ENCODE measurements at places on chromosomes 1 and 21.

GRCh38 chr1:41875487-41875886 lies 43.2 kb downstream of the HIVEP3 start:
- DNase-seq = no peak

DNA sequence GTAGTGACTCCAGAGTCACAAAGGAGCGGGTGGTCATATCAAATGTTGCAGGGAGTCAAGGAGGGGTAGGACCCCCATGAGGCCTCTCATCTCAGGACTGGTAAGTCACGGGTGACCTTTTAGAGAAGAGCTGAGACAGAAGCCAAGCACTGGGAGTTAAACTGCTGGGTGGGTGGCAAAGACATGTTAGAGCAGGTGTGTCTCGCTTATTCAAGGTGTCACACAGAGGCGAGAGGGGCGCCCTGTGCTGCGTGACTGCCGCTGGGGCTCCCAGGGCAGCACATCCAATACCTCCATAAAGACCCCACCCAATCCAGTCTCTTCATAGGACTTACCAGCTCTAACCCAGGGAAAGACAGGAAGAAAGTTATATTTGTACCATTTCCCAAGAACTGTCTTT lies 15.2 kb downstream of the CASQ2 start:
- DNase-seq = no peak

GRCh38 chr1:85091671-85092280 lies 43.5 kb upstream of the MCOLN3 start:
- no peak for DNase-seq

DNA sequence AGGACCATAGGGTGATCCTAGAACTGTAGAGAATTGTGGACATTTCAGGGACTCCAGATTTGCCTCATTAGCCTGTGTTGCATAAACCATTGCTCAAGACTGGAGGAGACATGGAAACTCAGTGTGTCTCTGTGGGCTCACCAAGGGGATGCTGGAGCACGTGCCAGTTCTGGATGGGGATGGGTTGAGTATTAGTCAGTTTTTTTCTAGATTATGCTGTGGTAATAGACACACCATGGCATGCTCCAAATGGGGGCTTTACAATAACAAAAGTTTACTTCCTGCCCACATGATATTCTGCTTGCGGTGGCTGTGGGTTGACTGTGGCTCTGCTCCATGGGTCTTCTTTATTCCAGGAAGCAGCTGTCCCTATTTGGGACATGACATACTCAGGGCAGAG lies 125.4 kb downstream of the FOXD2 start:
- no peak for DNase-seq

GRCh38 chr1:1920608-1921458 lies 1.8 kb upstream of the TMEM52 start:
- no peak for DNase-seq

DNA sequence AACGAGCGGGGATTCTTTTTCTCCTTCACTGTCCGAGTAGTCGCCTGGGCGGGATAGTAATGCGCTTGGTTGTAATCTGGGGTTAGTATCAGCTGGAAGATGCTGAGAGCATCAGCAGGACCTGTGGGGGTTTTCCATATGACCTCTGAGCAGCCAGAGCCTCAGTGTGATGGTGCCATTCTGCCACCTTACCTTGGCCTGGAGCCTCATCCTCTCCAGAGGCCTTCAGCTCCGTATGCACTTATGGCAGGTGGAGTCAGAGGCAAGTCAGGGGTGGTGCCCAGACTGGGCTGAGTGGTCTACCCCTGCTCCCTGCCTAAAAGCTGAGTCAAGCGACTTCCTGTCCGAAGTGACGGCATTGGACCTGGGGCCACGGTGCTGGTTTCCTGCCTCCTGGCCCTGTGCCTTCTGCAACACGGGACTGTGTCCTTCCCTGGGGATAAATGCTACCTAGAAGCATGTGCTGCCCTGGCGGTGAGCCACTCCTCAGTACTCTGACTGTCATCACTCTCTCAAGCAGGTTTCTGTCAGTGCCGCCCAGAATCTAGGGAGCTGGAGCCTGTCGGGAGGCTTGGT lies 24.7 kb downstream of the TENT5C start:
- DNase-seq = peak; percentile 15

- no peak for DNase-seq
Measured at GRCh38 chr1:98887507-98887906, 117.2 kb downstream of the PLPPR5 start.

DNA sequence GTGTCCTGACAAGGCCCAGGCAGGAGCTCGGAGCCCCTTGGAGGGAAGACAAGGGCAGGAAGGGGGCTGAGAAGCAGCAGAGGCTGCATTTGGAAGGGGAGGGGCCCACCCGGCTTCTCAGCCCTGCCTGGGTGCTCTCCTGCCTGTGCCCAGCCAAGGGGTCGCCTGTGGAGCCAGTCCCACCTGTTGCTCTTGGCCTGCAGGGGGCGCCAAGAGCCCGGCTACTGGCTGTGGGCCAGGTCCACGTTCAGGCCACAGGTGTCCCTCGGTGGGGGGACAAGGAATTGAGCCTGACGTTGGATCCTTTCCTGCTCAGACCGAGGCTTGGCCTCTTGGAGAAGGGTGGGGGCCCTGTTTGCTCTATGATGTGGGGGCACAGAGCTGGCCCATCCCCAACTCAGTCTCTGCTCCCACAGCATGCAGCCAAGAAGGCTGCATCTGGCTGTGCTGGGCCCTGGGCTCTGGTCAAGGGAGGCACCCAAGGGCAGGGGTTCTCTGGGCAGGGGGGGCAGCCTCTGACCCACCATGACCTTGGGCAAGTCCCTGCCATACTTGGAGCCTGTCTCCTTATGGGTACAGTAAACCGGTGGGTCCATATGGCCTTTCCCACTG lies 10.9 kb downstream of the WNT4 start:
- DNase-seq = peak; percentile 58

GRCh38 chr1:160244209-160244608 lies 18.1 kb downstream of the DCAF8 start:
- DNase-seq = no peak

- DNase-seq = no peak
Measured at GRCh38 chr1:112319371-112320040, 76.5 kb upstream of the CTTNBP2NL start.

- DNase-seq = no peak
Measured at GRCh38 chr1:33299461-33300155, 21.3 kb downstream of the A3GALT2 start.

DNA sequence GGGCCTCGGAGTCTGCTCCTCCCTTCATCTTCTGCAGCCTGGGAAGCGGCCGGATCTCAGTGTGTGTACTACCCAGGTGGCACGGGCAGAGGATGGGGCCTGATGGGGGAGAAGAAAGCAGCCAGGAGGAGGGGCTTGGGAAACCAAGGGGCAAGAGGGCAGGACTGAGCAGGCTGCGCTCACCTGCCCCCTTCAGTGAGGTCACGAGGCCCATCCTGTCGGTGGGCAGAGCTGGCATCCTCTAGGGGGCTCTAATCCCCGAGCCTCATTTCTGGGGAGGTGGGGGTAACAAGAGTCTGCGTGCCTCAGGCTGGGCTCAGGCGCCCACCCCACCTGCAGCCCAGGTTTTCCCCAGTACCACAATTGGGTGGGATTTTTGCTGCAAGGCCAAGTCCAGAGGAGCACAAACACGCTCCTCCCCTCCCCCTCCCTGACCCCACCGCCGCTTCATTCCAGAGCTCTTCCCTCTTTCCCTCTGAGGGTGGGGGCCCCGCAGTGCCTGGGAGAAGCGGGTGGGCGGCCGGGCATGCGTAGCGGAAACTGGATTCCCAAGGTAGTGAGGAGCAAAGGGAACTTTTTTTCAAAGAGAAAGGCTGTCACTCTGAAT lies 1.8 kb upstream of the WNT3A start:
- DNase-seq = no peak

- DNase-seq = no peak
Measured at GRCh38 chr21:37101384-37101783, 28.3 kb downstream of the TTC3 start.

DNA sequence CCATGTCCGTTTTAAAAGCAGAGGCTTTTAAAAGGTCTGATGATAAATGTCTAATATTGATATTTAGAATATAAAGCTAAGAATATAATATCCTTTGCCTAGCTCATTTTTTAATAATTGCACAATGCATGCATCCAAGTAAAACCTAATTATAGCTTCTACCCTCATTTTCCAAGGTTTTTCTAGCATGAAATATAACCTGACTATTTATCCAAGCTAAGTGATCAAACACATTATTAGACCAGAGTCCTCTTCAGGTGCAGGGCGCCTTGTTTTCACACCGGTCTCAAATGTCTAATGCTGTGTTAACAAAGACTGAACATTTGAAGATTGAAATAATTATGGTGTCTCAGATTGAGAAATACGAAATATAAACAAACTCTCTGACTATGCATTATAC lies 648.9 kb upstream of the CXADR start:
- DNase-seq = no peak

DNA sequence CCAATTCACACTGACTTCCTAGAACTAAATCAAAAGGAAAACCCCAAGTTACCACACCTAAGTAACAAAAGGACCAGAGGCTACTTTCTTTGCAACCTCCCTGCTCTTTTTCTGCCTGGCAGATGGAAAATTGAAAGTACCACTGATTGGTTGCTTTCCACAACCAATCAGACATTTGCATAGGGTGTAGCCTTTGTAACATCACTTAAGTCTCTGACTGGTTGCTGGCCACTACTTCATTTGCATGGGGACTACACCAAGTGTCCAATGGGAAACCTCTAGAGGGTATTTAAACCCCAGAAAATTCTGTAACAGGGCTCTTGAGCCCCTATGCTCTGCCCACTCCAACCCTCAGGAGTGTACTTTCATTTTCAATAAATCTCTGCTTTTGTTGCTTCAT lies 365.0 kb downstream of the LTN1 start:
- no peak for DNase-seq

- no peak for DNase-seq
Measured at GRCh38 chr21:35920436-35920835, 139.9 kb downstream of the SETD4 start.

GRCh38 chr21:44875316-44875700 lies 1.8 kb upstream of the PTTG1IP start:
- peak; percentile 51 for DNase-seq

DNA sequence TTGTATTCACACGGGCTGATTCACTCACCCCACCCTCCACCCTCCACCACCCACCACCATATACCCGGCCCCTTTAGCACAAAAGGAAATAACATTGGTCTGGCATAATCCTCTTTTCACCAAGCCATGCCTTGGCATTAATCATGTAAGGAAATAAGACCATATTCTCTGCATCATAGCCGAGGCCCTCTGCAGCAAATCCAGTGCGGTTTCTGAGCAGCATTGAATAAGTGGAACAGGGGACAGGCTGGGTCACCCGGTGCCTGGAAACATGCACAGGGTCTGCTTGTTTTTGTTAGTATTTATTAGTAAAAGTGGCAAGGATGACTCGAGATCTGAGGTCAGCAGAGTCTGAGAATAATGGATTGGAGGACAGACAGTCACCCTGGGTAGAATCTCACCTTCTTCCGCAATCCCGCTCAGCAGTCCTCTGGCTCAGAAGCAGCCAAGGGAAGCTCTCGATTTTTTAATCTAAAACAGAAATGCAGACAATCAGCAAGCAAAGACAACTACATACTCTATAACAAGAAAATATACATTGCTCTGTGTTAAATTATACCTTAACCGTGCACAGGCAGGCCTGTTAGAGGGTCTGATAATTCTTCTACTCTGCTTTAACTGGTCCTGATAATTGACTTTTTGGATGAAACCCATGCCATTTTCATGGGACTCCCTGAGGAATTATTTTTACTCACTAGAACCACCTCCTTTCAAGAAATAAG lies 52.4 kb upstream of the CDC42BPA start:
- no peak for DNase-seq

DNA sequence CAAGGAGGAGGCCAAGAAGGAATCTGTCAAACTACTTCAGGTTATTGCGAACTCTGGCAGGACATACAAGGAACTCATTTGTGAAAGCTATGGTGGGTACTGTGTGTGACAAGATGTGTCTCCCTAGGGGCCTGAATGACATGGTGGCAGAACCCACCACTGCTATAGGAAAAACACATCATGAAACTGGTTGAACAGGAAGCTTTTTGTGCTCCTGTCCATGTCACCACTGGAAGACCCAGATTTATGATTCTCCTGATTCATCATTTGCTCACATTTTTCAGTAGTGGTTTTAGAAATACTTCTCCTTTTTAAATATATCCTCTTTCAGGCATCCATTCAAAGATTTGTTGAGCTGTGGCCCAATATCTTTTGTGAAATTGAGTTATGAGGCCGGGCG lies 23.6 kb downstream of the ARMH1 start:
- DNase-seq = no peak

- no peak for DNase-seq
Measured at GRCh38 chr1:215772151-215772550, 205.0 kb downstream of the KCTD3 start.

DNA sequence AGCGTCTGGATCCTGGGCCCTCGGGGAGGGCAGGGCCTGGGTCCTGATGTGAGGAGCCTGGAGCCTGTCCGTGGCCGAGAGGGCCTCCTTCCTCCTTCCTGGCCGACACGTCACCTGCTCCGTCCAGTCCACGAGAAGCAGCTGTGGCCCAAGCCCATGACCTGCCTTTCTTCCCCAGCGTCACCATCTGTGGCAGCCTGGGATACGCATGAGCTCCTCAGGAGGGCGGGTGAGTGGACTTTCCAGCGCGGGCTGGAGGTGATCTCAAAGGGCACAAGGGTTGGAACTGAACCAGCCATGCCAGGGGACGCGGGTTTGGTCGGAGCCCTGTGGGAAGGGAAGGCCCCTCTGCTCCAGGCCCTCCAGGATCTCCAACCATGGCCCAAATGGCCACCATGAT lies 90.4 kb downstream of the DHRS3 start:
- DNase-seq = no peak

DNA sequence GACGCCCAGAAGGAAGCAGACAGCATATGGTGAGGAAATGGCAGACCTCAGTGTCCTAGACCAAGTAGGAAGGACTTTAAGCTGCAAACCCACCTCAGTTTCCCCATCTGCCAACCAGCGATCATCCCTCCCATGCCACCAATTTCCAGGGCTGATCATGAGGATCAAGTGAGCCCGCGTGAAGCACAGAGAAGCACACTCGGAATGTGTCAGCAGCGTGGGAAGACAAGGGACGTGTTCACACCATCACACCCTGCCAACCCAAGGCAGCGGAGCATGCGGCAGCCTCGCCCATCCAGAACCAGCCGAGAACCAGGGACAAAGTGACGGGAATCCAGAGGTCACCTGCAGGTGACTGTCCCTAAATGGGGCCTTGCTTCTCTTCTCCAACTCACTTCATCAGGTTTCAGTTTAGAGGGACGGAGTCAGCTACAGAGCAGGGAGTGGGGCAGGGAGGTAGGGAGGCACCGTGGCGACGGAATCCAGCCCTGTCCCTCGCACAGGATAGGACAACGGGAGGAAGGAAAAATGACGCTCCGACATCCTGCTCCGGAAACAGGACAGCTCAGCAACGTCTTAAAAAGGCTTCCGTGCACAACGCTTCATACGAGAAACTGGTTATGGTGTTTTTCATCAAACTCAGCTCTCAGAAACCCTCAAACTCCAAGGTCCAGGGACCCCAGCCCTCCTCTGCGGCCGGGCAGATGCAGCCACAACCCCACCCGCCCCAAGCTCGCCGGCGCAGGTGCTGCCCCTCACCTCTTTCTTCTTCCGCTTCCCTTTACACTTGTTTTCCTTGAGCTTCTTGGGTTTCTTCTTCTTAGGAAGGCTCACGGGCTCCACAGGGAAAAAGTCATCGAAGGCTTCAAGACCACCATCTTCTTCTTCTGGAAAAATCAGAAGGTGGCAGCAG lies 12.5 kb downstream of the CHD5 start:
- no peak for DNase-seq

GRCh38 chr1:61047061-61047460 lies 35.3 kb upstream of the NFIA start:
- no peak for DNase-seq

- DNase-seq = no peak
Measured at GRCh38 chr1:12585951-12586942, 31.8 kb downstream of the DHRS3 start.

All from CD4-positive, alpha-beta T cell treated with Interferon alpha-2 for 1 hour (primary cell).